ENCODE measurements at places on chromosomes 12 and 14. TPM values are rescaled to one million over a fixed set of nuclear protein-coding genes. Genes with fewer than 3 reads are reported as not detected.

CLEC1B gene
- not detected for total RNA-seq

CLEC9A gene
- 0.90 TPM for total RNA-seq

RNASE3 gene
- not detected for total RNA-seq

IFNG-AS1 gene
- total RNA-seq: not detected

MYF6 gene
- not detected for total RNA-seq

KRT79 gene
- not detected for total RNA-seq

MMP19 gene
- total RNA-seq: 15.9 TPM

SRGAP1 gene
- 23.0 TPM for total RNA-seq

SIX4 gene
- 3.2 TPM for total RNA-seq

TMEM132C gene
- total RNA-seq: 48.3 TPM

EIF2S3B gene
- total RNA-seq: 1.0 TPM

All from uterus (tissue), 4 donors.